ENCODE measurements at places on chromosomes 3 and 15. TPM values are rescaled to one million over a fixed set of nuclear protein-coding genes. Genes with fewer than 3 reads are reported as not detected.

AGTR1 gene
- total RNA-seq: not detected

HRG gene
- not detected for total RNA-seq

MEX3B gene
- total RNA-seq: 0.51 TPM

SEMA3F gene
- total RNA-seq: 0.10 TPM

LACTB gene
- total RNA-seq: 28.4 TPM

GASK1A gene
- total RNA-seq: not detected

DUOXA2 gene
- total RNA-seq: not detected

OSTN gene
- total RNA-seq: not detected

SRP14 gene
- total RNA-seq: 195 TPM

LRRC58 gene
- 40.0 TPM for total RNA-seq

ZNF385D gene
- not detected for total RNA-seq

IQCH gene
- 2.0 TPM for total RNA-seq

CCK gene
- total RNA-seq: not detected

IL16 gene
- total RNA-seq: 80.8 TPM

INKA1 gene
- 2.1 TPM for total RNA-seq

CDC25A gene
- 58.2 TPM for total RNA-seq

HAPLN3 gene
- total RNA-seq: 27.2 TPM

DPPA4 gene
- total RNA-seq: 0.23 TPM

UNC13C gene
- not detected for total RNA-seq

GOLGA6D gene
- not detected for total RNA-seq

PLA2G4E gene
- total RNA-seq: not detected

CCPG1 gene
- 11.4 TPM for total RNA-seq

GJD2 gene
- total RNA-seq: not detected

GOLGA8Q gene
- not detected for total RNA-seq

GOLGA8T gene
- not detected for total RNA-seq

NRROS gene
- 23.6 TPM for total RNA-seq

C2CD4A gene
- 0.27 TPM for total RNA-seq

C3orf20 gene
- total RNA-seq: not detected

FSTL1 gene
- total RNA-seq: 0.94 TPM

COL7A1 gene
- total RNA-seq: 0.99 TPM

CHRNA3 gene
- total RNA-seq: not detected

C3orf49 gene
- not detected for total RNA-seq

ROBO2 gene
- total RNA-seq: not detected

FBXL22 gene
- total RNA-seq: 0.95 TPM

PPM1L gene
- total RNA-seq: 3.3 TPM

KLHL18 gene
- total RNA-seq: 46.7 TPM

CFAP44 gene
- 3.9 TPM for total RNA-seq

GOLGA6B gene
- total RNA-seq: not detected

COL6A5 gene
- not detected for total RNA-seq

BCHE gene
- total RNA-seq: not detected

SAMD7 gene
- total RNA-seq: not detected

ARL14 gene
- not detected for total RNA-seq

IL17RD gene
- total RNA-seq: not detected

GTF2E1 gene
- 24.6 TPM for total RNA-seq

PRICKLE2 gene
- total RNA-seq: not detected

TM4SF1 gene
- total RNA-seq: not detected

THBS1 gene
- total RNA-seq: 0.34 TPM

GOLGA8B gene
- 167 TPM for total RNA-seq

CDCP1 gene
- total RNA-seq: 1.7 TPM

CHRM5 gene
- not detected for total RNA-seq
